Anterior cingulate cortex (tissue), 58 donors: ENCODE measurements at places on chromosomes 13 and 19.

- DNase-seq = no peak
Measured at GRCh38 chr19:7983995-7984837, 21.2 kb downstream of the ELAVL1 start.

DNA sequence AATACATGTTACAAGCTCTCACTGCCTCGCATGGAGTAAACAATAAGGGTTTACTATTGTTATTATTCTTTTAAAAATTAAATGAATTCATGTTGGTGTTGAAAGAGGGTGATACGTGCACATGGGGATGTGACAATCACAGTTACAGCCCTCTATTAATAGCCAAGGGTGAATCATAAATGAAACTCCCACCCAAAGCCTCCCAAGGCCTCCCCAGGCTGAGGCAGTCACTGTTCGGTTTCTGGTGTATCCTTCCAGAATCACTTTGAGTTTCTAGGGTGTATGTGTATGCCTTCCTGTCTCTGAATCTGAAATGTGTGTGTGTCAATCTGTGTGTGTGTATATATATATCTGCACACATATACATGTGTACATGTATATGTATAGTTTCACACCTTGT, 73.4 kb downstream of the AKAP11 start:
- DNase-seq = no peak

- no peak for DNase-seq
Measured at GRCh38 chr13:62697701-62698100, 1282.1 kb upstream of the PCDH20 start.

DNA sequence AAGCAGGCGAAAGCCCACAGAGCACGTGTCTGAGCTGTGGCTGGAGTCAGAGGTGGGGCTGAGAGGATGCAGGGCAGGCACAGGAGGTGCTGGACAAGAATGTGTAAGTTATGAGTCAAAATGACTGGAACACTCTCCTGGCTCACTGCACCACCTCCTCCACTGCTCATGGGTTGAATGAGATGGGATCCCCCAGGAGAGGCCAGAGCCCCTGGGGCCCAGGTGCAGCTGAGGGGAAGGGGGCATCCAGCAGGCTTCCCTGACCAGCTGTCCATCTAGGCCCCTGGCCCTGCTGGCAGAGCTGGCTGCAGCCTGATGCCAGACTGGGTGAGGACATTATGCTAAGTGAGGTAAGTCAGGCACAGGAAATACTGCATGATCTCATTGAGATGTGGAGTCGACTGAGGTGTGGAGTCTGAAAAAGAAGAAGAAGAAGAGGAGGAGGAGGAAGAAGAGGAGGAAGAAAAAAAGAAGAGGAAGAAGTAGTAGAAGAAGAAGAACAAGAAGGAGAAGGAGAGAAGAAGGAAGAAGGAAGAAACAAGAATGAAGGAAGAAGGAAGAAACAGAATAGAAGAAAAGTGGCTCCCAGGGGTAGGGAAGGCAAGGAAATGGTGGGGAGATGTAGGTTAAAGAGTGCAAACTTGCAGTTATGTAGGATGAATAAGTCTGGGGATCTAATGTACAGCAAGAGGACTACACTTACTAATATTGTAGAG, 747.4 kb downstream of the UQCRFS1 start:
- DNase-seq = no peak

GRCh38 chr13:96762876-96763275, 231.4 kb downstream of the OXGR1 start:
- DNase-seq = no peak

DNA sequence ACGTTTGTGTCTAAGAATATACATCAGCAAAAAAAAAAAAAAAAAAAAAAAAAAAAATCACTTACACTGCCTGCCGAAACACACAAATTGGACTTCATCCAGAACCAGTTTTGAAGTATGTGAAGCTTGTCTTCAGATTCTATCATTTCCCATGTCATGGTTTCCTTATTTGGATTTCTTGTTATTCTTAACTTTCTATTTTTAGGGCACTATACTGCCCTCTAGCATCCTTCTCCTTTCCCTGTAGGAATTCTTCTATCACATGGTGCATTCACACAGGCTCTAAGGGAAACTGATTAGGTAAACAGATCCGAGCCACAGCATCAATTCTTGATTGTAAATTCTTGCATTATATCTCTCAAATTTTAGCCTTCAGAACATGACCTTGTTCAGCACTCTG, 1507.5 kb downstream of the OLFM4 start:
- no peak for DNase-seq

DNA sequence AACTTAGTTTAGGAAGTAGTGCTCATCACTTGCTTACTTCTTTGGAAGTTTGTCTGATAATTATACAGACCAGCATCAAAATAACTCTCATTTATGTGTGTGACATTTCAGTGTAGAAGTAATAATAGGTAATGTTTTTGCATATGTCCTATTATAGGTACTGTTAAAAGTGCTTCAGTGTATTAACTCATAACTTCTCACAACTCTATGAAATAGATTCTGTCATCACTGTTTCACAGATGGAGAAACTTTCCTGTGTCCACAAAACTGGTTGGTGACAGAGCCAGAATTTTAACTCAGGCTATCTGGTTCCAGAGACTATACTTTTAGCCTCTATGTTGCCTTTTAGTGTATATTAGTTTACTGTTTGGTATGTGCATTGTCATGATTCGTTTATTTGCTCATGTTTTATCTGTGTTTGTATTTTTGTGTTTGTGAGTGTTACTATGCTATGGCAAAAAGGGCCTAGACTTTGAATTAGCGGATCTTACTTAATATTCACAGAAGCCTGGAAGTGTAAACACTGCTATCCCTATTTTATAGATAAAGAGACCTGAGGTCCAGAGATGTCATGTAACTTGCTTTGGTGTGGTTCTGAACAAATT, 12.7 kb downstream of the LPAR6 start:
- no peak for DNase-seq

DNA sequence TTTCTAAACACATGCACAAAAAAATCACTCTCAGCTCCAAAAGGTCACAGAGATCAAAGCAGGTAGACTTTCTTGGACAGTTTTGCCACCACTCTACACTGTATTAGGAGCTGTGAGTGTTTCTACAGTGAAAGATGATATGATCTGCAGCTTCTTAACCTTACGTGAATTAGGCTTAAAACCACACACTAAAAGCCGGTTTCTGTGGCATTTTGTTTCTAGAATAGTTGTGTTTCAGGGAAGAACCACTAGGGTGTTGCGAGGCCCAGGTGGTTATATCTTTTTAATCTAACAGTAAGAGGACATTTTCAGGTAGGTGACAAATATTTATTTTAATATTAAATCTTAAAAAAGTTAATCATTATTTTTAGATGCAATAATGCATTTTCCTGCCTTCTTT, 216.4 kb downstream of the KLF5 start:
- DNase-seq = no peak
